Aorta (tissue), 5 donors: ENCODE measurements at places on chromosomes 2 and 18.

DNA sequence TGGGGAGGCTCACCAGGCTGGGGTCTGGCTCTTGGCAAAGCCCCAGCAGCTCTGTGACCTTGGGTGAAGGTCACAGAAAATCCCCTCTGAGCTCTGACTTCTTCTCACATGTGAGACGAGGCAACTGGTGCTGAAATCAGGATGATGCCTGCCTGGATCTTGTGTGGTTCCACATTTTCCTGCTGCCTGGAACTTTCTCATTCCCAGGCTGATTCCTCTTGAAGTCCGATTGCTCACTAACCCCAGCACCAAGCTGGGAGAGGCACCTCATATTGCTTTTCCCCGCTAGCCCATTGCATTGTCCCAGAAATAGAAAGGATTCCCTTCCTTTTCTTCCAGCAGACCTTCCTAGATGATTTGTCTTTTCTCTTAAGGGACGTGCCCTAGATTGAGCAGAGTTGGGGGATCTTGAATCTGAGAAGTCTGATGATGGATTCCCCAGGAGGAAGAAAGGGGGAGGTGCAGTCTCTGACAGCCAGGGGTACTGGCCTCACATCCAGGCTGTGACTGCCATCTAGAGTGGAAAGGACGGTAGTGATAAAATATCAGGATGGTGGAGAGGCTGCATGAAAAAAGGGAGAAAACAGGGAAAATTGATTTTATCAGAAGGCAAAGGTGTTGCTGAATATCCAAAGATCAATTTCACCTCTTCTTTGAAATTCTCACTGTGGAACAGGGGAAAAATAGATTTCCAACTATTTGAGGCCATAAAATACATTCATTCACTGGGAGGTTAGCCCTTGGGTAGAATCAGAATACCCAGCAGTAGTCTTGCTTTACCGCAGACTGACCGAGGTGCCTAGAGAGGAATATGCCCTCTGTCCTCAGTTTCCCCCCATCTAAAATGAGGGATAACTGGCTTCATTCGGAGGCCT, 96.3 kb downstream of the FAM210A start:
- no peak for DNase-seq

- DNase-seq: no peak
Measured at GRCh38 chr2:141498561-141498960, 632.3 kb downstream of the LRP1B start.

GRCh38 chr2:135151615-135152014, 99.5 kb downstream of the RAB3GAP1 start:
- no peak for DNase-seq

GRCh38 chr2:187549193-187549592, 5.0 kb downstream of the TFPI start:
- no peak for DNase-seq

DNA sequence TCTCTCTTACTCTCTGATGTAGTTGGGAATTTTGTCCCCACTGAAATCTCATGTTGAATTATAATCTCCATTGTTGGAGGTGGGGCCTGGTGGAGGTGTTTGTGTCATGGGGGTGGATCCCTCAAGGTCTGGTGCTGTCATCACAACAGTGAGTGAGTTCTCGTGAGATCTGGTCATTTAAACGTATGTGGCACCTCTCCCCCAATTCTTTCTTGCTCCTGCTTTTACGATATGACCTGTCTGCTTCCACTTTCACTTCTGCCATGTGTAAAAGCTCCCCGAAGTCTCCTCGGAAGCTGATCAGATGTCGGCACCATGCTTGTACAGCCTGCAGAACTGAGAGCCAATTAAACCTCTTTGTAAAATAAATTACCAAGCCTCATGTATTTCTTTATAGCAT, 337.8 kb upstream of the CDH2 start:
- no peak for DNase-seq

- DNase-seq: no peak
Measured at GRCh38 chr2:136327162-136327852, 209.4 kb upstream of the CXCR4 start.

- DNase-seq: peak; percentile 63
Measured at GRCh38 chr2:3625186-3625585, 30.3 kb downstream of the COLEC11 start.

- DNase-seq: no peak
Measured at GRCh38 chr18:55821219-55821618, 233.2 kb upstream of the TCF4 start.

- no peak for DNase-seq
Measured at GRCh38 chr2:43391878-43392215, 165.4 kb upstream of the ZFP36L2 start.

DNA sequence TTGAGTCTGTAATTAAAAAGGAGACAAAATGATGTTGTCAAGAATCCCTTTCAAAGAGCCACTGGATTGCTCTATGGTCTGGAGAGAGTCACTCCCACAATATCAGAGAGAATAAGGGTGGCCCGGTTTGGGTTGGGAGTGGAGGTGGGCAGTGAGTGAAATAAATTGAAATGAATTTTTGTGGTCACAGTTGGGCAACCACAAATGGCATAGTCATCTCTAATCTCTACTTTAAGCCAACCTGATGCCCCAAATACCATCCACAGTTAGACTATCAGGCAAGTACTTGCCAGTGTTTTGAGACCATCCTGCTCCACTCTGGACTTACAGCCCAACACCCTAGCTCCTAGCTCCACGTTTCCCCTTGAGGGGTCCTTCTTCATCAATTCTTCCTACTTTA, 559.7 kb downstream of the BCL11A start:
- no peak for DNase-seq

GRCh38 chr2:9980520-9980919, 29.0 kb downstream of the GRHL1 start:
- no peak for DNase-seq

DNA sequence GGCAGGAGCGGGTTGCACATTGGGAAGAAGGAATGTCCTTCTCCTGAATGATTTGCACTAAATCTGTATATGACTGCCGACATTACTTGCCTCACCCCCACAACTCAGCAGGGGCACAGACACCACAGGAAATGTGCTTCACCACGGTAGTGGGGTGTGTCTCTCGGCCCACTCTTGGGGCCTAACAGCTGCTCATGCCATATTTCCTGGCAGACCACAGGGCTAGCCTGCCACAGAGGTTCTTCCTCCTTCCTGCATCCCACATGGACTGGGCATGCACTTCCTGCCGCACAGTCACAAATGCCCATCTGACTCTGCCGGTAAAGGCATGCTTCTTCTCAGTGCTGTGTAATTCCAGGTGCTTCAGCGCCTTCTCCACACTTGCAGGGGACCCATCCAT, 10.3 kb upstream of the PAPOLG start:
- no peak for DNase-seq

DNA sequence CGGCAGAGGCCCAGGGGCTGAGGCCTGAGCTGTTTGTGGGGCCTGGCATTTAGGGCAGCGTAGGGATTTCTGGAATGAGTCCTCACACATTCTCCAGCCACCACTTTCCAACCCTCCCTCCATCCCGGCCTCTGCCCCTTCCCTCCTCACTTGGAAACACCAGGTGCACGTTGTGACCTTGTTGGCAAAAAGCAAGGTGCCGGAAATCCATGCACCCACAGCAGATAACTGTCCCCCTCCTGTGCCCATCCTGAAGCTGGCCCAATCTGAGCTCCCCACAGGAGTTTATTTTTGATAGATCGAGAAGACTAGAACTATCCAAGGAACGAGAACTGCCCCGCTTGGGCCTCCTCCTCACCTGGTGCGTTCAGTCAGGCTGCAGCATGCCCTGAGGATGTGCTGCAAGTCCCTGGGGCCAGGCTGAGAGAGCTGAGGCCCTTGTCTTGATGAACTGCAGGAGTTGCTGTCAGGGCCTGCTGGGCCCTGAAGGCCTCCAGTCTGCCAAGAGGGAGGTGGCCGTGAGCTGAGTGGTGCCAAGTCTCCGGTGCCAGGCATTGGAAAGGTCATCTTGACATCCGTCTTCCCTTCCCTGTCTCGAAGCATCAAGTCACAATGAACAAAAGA, 55.8 kb downstream of the CTIF start:
- DNase-seq: no peak

DNA sequence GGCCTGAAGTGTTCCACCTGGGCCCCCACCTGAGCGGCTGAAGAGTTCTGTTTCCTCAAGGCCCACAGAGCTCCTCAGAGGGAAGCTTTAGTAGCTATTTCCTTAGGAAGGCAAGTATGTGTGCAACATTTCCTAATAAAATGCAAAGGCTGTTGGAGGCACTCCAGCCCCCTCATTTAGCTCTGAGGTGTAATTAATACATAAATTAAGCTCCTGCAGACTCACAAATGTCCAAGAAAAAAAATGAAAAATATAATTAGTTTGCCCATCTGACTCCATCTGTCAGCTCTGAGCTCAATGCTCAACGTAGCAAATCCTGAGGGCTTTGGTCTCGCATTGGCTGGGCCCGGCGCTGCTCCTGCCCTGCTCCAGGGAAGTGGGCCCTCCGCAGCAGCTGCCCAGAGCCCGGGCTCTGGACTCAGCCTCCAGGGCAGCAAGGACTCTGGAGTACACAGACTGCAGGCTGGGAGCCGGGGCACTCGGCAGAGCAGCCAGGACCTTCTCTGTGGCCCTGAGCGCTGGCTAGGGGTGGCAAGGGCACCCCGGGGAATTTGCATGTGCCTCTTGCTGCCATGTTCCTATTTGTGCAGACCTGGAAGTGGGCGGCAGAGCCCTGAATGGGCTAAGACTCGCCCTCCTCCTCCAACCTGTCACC, 23.4 kb upstream of the C1QL2 start:
- DNase-seq: no peak

- no peak for DNase-seq
Measured at GRCh38 chr2:200736646-200737274, 75.0 kb upstream of the BZW1 start.

- no peak for DNase-seq
Measured at GRCh38 chr2:8438996-8439395, 242.9 kb upstream of the ID2 start.

GRCh38 chr2:222292149-222293134, 6.4 kb downstream of the PAX3 start:
- no peak for DNase-seq

- no peak for DNase-seq
Measured at GRCh38 chr2:6362671-6363450, 502.8 kb downstream of the CMPK2 start.

- DNase-seq: no peak
Measured at GRCh38 chr2:30475542-30475941, 28.5 kb downstream of the LCLAT1 start.

DNA sequence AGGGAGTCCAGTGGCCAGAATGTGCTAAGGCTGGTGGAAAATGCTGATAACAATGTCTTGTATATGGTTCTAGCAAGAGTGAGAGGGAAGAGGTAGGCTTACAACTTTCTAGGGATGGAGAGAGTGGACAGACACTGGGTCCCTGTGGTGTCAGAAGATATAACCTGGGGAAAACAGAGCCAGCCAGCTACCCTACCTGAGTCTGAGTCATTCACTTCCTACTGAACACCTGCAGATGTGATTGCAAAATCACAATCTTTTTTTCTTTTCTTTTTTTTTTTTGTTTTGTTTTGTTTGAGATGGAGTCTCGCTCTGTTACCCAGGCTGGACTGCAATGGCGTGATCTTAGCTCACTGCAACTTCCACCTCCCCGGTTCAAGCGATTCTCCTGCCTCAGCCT, 7.3 kb downstream of the TET3 start:
- no peak for DNase-seq

DNA sequence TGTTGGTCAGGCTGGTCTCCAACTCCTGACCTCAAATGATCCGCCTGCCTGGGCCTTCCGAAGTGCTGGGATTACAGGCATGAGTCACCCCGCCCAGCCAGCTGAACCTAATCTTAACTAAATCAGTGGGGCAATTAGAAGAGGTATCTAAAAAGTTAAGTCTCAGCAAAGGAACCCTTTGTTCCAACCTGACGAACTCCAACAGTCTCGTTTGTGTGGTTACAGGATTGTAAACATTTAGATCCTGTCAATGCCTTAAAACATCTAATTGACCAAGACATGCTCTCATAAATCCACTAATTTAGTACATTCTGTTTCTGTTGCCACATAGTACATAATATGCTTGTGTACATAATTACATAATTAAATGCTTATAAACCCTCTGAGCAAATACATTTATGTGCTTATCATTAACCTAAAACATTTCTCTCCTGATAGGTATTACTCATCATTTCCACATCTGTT, 31.1 kb upstream of the STK39 start:
- DNase-seq: no peak

- no peak for DNase-seq
Measured at GRCh38 chr18:12741351-12741750, 38.5 kb downstream of the PSMG2 start.

GRCh38 chr2:69304656-69305055, 82.4 kb downstream of the GFPT1 start:
- no peak for DNase-seq

- DNase-seq: no peak
Measured at GRCh38 chr2:196900843-196901242, 25.7 kb downstream of the PGAP1 start.

DNA sequence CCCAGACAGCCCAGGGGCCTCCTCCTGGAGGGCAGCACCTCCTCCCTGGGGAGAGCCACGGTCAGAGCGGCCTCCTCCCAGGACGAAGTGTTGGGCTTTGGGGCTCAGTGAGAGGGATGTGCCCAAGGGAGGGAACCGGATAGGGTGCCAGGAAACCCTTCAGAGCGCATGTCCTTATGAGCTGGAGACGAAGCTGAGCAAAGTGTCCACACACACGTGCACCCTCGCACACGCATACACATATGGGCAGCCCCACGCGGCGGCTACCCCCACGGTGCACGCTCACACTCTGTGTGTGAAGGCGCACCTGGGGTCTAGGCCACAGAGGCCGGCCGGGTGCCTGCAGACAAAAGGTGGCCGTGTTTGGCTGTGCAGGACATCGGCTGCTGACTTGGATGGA, 106.1 kb upstream of the HDAC4 start:
- no peak for DNase-seq

- DNase-seq: no peak
Measured at GRCh38 chr18:32200766-32201165, 10.9 kb downstream of the MEP1B start.

DNA sequence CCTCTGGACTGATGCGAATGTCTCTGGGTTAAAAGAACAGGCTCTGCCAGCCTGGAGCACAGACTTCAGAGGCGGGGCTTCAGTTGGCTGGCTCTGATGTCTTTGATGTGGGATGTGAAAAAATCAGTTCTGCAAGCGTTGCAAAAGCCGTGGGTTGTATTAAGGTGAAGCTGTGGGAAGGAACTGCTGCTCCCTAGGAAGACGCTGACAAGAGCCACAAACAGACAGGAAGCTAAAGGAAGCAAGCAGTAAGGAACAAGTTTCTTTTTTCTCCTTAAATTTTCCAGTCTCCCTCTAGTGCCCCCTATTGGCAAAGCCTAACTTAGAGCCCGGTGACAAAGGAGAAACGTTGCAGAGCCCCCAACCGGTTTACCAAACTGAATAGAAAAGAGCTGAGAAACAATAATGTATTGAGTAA, 239.0 kb downstream of the CCDC178 start:
- no peak for DNase-seq

GRCh38 chr2:241909769-241910168, 40.2 kb downstream of the RTP5 start:
- peak; percentile 59 for DNase-seq

DNA sequence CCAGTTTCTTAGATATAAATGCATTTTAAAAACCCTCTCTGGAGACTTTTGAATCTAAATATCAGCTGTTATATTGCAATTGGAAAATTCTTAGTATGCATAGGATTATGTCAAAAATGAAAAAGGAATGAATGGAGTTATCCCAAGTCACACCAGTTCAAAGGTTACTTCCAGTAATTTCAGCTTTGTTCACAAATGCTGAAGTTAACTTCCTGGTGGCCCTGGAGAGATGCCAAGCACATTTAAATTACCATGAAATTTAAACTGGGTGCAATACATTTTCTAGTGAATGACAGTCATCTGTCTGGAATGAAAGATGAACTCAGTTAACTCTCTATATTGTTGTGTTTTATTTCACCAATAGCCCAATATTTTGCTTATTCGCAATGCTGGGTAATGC, 753.9 kb downstream of the SUCLG1 start:
- DNase-seq: no peak

GRCh38 chr2:159232456-159233170, 53.9 kb downstream of the WDSUB1 start:
- DNase-seq: no peak
